ENCODE measurements at places on chromosomes 2 and 18.

- DNase-seq: no peak
Measured at GRCh38 chr2:67896076-67896475, 166.7 kb downstream of the C1D start.

DNA sequence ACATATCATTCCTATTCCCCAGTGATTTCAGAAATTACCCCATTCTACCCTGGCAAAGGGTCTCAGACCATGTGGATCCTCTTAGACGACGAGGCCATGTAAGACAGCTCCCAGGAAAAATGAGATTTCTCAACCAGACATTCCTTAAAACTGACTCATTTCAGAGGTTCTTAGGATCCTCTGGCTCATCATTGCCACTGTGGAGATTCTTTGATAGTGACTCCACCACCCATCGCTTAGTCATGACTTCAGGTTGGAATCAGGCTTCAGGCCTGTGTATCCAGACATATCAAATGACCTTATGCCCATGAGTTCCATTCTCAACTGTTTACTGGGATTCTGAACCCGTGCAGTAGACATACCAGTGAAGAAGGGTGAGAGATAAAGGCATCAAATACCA is 245.6 kb upstream of the TCF4 start:
- DNase-seq: peak; percentile 99

DNA sequence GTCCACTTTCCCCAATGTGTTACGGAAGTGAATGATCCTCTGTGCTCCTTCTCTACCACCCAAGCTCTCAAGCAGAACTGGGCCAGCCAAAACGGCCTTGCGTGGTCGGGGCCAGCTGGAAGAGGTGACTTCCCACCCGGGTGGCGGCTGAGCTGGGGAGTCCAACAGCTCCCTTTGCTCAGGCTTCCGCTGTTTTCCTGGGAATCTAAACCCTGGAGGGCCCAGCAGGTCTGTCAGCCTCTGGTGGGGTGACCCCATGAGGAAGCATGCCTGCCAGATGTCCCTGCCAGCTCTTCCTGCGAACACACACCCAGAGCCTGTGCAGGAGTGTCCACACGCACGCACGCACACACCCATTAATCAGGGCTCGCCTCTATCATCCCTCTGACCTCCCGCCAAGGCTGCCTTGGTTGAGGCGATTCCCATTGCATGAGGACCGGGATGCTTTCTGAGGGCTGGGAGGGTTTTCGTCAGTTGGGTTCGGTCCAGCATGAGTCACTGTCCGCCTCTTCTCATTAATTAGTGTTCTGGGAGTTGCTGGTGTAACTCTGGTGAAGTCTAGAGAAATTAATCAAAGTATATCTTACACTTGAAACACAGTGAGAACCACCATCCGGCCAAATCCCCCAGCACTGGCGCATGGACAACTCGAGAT is 90.6 kb downstream of the TWIST2 start:
- peak; percentile 27 for DNase-seq

- DNase-seq: peak; percentile 61
Measured at GRCh38 chr2:159506764-159507440, 109.4 kb downstream of the BAZ2B start.

- no peak for DNase-seq
Measured at GRCh38 chr18:76432274-76432755, 62.7 kb downstream of the ZNF516 start.

DNA sequence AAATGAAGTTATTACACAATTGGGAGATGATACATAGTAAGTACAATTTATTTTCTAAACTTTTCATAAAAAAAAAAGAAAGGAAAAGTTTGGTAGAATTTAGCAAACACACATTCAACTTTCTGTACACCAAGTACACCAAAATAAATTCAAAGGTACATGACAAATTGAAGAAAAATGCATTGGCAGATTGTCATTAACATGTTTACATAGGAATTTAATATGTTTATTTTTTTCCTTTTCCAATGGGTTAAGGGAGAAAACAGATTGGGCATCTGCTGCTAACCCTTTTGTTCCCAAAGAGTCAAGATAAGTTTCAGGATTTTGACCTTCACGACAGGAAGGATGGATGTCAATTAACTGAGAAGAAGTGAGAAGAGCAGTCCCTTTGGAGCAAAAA is 620.4 kb downstream of the XIRP2 start:
- DNase-seq: no peak

- DNase-seq: no peak
Measured at GRCh38 chr2:217743966-217744761, 258.6 kb downstream of the TNS1 start.

DNA sequence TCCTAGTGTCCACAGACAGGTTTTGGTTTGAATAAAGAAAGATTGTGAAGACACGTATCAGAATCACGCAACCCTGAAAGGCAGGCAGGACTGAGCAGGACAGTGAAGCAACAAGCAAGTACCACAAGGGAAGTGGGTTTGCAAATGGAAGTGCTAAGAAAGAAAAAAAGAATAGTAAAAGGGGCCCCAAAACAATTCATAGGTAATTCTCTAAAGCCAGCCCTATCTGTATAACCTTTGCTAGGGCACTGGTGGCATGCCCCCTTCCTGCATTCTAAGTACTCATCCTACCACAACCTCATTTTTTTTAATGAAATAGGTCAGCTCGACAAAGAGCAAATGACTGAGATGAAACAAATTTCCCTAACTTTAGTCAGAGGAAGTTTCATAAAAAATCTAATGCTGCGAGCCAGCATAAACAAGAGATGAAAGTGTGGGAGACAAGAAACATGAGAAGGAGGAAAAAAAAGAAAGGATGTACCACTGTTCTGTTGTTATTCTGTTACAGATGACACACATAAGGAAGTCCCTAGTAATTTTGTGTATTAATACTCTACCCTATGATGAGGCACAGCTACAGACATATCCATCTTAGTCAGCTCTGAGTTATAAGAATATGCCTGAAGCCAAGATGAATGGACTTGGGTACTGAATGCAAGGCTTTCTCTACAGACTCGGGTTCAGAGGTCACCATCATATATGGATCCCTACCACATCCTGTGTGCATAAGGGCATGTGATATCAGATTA is 32.2 kb downstream of the IKZF2 start:
- peak; percentile 91 for DNase-seq

GRCh38 chr18:43735570-43735969 is 458.3 kb upstream of the SYT4 start:
- no peak for DNase-seq

DNA sequence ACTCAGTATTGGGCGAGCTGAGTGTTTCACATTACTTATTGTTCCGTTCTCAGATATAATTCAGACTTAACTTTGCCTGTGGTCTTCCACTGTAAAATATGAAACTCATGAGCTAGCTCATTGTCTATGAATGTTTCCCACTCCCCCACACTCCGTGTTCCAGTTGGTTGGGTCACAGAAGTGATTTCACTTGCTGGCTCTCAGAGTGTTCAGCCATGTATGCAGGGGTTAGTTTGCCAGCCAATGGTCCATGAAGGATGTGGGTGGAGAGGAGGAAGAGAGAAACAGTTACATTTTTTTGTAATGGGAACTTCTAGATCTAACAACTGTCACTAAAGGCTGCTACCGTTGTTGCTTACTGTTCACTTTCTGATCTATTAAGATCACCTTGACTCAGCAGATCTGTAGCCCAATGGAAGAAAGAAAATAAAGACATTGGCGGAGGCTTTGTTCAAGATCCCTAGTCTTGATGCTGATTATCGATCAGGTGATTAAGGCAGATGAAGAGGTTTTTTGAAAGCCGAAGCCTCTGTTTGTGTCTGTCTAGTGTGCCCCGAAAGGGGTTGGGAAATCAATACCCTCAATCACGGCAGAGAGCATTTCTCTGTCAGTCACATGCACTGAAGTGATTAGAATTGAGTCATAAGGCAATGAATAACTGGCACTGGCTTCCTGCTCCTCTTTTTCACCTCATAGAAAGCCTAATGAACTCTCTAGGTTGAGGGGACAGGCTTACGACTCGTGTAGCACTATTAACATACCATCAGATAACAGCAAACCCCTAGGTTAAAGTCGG is 279.7 kb upstream of the FIGN start:
- DNase-seq: no peak

DNA sequence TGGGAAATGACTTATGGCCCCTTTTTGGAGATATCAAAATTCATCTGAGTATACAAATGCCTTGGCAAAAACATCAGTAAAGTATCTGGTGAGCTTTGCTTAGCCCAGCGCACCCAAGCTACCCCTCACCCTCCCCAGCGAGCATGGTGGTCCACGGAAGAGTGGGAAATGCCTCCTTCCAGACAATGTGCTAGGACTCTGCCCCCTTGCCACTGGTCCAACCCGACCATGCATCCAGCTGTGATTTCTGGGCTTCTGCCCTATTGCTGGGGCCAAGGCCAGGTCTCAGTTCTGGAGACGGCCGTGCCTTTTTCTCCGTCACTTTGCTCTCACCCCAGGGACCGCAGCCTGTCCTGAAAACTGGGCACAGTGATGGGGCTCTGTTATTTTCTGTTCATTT is 31.8 kb upstream of the CCL20 start:
- no peak for DNase-seq

- DNase-seq: no peak
Measured at GRCh38 chr2:113024764-113025163, 19.5 kb downstream of the IL36A start.

- DNase-seq: no peak
Measured at GRCh38 chr18:63619661-63620060, 24.4 kb downstream of the SERPINB4 start.

DNA sequence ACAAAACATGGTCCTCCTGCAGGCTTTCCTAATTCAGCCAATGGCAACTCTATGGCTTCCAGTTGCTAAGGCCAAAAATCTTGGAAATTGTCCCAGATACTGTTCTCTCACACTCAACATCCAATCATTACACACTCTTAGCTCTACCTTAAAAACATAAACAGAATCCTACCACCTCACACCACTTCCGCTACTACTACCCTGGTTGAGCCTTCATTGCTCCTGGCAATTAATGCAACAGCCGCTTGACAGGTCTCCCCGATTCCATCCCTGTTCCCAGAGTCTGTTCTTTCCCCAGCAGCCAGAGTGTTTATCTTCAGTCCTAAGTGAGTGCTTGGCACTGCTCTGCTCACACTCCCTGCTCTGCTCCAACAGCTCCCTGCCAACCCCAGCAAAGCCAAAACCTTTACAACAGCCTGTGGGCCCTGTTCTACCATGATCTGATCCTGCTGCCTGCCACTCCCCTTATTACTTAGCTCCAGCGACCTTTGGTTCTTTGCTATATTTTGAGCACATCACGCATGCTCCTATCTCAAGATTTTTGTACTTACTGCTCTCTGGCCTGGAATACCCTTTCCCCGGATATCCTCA is 67.5 kb upstream of the AMMECR1L start:
- no peak for DNase-seq

- no peak for DNase-seq
Measured at GRCh38 chr2:181846399-181847197, 44.9 kb upstream of the ITPRID2 start.

DNA sequence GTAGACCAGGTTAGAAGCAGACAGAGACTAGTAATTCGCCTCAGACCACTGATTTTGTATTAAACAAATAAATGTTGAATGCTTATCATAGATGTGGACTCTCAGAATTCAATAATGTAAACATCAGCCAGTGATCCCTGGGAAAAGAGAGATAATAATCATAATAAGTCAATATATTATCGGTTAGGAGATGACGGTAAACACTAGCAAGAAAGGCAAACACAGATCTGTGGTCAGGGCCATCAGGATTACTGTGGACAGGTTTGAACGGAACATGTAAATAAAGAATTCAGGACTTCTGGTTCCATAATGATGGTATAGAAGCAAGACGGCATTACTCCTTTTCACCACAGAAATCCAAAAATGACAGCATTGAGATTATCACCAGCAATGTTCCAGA is 861.6 kb downstream of the CBLN2 start:
- DNase-seq: no peak

DNA sequence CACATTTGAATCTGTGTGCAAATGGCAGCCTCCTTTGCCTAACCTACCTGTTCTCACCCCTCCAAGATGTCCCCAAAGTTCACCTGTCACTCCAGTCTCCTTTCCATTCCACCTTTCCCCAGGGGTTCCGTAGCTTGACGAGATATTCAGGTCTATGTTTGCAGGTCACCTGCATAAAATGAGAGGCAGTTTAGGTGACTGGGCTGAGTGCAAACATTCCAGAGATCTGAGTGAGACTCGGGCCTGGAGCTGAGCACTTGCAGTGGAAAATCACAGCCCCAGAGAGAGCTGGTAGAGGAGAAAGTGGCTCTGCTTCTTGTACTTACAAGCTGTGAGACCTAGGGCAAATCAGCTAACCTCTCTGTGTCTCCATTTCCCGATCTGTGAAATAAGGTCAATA is 20.1 kb downstream of the CAPN14 start:
- DNase-seq: no peak

- DNase-seq: no peak
Measured at GRCh38 chr2:152511981-152512380, 177.0 kb downstream of the FMNL2 start.

DNA sequence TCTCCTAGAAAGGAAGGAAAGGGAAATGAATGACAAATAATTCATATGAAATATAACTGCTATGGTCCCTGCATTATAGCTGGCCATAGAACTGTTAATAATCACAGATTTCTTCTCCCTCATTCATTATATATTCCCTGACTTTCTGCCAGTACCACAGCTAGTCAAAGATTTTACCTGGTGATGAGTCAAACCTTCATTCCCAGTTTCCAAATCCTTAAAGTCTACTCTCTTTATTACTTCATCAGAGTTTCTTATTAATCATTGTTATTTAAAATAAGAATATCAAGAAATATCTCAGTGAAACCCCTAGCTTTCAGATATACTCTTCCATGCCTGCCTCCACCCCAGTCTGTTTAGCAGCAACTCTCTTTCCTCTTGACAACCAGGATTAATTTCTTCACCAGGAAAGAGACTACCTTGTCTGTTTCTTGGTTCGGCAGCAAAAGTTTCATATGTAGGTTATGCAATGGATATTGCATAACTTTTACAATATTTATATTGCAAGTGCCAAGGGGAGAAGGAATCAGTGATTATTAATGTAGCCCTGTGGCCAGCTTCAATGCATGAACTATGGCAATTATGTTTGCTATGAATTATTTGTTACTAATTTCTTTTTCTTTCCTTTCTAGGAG is 533.8 kb downstream of the FBXO15 start:
- DNase-seq: no peak

GRCh38 chr2:26744953-26745352 is 19.1 kb upstream of the SLC35F6 start:
- no peak for DNase-seq

DNA sequence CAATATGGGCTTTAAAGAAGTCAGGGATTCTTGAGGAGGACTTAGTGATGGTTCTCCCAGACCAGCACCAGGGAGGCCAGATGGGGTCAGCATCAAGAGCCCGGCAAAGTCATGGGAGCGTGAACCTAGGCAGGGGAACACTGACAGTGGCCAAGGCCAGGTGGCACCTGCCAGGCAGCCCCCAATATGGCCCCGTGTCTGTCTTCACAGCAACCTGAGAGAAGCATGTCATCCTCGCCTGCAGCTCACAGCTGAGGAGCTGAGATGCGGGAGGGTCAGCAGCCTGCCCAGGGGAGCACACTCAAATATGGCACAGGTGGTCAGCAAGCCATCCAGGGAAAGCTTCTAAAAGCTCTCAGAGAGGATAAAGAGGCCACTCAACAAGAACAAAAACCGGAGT is 105.7 kb upstream of the GPC1 start:
- DNase-seq: no peak

All from HT1080 (cell line).